ENCODE measurements at places on chromosomes 5 and 9.
A peak's percentile ranks its signal among the peaks of the same experiment; 100 is the strongest.

GRCh38 chr9:71796100-71796767 lies 27.9 kb upstream of the CEMIP2 start:
- DNase-seq, result peak; percentile 54

DNA sequence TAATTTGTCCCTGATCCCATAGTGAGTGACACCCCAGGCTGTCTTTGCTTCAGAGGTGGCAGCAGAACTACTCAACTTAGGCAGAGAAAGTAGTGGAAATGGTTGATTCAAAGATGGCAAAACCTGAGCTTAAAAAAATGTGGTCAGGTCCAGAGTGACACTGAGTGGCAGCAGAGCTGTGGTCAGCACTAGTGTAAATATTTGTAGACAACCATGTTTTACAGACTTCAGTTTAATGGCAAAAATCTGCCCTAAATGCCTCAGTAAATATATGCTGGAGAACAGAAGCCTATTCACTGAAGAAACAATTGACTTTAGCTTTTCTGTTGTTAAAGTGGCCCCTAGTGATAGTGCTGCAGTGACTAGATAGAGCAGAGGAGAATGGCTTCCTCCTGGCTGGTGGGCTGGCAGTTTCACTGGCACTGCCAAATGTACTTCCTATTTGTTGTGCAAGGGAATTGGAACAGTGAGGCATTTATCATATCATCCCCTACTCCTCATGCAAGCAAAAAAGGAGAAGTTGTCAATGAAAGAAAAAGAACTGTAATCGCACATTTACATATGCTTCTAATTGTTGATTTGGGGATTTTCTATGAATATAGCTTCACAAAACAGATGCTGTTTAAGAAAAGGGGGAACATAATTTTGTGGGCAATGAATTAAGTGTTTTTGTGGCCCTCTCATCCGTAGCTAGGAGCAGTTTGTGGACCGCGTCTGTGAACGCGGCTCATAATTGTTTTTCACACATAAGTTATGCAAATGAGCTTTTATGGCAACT lies 12.0 kb downstream of the PBX3 start:
- DNase-seq, result no peak

GRCh38 chr9:134240361-134240760 lies 76.0 kb upstream of the RNU6ATAC start:
- no peak for DNase-seq

- peak; percentile 54 for DNase-seq
These were observed 135.0 kb upstream of the IRX4 start for GRCh38 chr5:2017540-2018389.

DNA sequence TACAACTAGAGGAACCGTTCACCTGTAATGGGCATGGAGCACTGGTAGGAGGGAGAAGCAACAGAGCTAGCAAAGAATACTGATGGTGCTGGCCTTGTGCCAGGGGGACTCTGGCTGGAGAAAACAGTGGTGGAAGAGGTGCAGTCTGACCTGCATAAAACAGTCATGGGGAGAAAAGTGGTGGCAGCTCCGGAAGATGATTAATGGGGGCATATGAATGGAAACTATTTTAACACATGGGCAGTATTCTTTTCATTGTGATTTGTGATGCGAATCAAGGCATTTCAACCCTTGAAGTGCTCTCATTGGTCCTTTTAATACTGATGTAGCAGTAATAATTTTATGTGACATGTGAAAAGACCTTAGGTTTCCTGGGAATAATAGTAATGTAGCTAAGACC lies 219.6 kb downstream of the ADAMTS6 start:
- no peak for DNase-seq

DNA sequence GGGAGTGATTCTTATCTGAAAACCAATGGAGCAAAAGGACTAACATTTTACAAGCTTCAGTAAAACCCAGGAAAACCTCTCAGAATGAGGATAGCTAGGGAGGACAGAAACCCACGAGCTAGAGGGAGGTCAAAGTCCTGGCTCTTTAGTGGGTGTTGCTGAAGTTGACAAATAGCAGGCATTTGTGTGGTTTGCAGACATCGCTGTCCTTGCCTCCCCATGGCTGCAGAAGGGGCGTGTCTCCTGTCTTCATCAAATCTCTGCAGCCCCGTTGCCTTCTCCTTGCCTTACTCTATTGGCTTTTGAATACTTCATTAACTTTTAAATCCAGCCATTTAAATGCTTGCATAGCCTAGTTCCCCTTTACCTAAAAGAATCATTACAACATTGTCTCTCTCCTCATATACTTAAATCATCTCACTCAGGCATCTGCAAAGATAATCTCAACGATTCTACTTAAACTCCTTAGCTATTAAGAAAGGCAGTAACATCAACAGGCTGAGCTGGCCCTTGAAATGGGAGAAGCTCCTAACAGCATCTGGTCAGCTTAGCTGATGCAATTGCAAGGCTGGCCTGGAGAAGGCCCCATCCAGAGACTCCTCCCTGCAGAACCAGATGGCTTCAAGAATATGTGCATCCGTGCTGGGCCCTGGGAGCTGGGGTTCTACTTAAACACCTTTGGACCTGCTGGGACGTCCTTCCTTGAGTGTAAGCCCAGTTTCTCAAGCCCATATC lies 152.8 kb upstream of the TAS2R1 start:
- DNase-seq, result no peak

DNA sequence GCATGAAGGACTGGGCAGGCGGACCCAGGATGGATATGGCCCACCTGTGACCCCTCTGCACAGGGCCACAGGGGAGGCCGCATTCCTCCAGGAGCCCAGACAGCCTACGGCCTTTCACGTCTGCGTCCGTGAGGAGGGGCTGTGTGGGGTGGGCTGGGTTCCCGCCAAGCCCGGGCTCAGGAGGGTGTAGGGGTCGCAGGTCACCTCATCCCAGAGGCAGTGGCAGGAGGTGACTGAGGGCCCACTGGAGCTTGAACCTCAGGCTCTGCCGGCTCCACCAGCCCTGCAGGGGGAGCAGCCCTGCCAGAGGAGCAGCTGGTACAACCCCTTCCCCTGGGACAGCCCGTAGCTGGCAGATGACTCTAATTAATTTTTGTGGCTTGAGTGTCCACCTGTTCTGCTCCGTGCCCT lies 40.7 kb upstream of the CACNA1B start:
- no peak for DNase-seq

- DNase-seq, result no peak
These were observed 85.9 kb upstream of the MAP3K1 start for GRCh38 chr5:56729488-56729887.

DNA sequence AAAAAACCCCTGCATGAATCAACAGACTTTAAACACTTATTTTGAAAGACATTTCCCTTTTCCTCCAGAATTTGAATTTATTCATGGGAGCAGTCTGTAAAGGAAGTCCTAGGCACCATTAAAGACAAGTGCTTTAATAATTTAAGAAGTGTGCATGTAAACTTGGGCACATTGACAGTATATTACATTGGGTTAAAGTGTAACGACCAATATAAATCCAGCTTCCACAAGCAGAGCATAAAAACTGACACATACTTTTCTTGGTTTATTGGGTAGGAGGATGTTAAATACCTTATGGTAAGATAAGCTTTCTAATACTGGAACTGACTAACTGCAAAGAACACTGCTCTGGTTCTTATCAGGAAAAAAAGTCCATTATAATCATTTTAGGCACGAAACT lies 1.2 kb upstream of the ENTREP1 start:
- no peak for DNase-seq

GRCh38 chr9:83065233-83065632 lies 2.3 kb upstream of the RASEF start:
- DNase-seq, result no peak
